ENCODE measurements at places on chromosomes 16 and 17.

DNA sequence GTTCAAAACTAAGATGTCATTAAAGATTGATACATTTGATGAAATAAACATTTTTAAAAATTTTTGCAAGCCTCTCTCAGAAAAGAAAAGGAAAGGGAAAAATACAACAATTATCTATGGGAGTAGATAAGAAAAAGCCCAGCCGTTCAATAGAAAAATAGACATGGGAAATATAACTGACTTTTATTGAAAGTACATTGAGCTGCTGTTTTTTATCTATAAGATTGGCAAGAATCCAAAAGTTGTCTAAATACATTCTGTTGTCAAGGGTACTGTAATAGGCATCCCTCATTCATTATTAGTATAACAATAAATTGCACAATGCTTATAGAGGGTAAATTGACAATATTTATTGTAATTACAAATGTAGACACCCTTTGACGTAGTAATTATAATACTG lies 38.4 kb upstream of the IRX6 start:
- DNase-seq = no peak

DNA sequence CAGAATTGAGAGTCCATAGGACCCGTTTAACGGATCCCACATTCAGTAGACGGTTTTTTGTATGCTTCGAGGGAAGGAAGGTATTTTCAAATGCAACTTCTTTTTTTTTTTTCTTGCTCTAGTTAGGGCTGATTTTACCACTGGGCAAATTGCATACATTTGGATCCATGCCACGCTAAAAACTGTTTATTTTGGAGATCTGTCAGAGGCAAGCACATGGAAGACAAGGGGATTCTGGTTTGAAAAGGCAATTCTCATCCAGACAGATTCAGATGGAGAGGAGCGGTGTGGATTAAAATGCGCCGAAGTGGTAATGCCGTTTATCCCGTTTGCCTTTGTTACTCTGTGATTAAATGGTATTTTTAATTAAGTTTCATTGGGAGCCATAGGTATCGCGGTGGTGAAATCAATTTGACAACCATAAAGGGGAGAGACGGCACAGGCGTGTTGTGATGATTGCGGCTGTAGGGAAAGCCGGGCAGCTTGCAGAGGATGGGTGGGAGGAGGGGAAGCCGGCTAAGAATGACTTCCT lies 170.4 kb downstream of the IRX3 start:
- no peak for DNase-seq

DNA sequence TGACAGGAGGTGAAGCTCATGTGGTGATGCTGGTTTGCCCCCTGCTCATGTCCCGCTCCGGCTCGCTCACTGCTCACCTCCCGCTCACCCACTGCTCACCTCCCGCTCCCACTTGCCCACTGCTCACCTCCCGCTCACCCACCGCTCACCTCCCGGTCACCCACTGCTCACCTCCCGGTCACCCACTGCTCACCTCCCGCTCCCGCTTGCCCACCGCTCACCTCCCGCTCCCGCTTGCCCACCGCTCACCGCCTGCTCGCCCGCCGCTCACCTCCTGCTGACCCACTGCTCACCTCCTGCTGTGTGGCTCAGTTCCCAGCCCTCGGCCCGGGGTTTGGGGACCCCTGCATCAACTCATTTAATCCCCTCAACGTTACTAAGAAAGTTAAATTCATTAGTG lies 39.1 kb upstream of the SHISA9 start:
- no peak for DNase-seq

GRCh38 chr17:60303406-60304099 lies 88.4 kb downstream of the USP32 start:
- DNase-seq = no peak

- DNase-seq = no peak
Observed at GRCh38 chr16:15618392-15618791, 24.6 kb downstream of the MARF1 start.

- DNase-seq = no peak
Observed at GRCh38 chr17:34556384-34556783, 23.0 kb upstream of the TMEM132E start.

- no peak for DNase-seq
Observed at GRCh38 chr17:17103160-17103559, 60.9 kb downstream of the MPRIP start.

DNA sequence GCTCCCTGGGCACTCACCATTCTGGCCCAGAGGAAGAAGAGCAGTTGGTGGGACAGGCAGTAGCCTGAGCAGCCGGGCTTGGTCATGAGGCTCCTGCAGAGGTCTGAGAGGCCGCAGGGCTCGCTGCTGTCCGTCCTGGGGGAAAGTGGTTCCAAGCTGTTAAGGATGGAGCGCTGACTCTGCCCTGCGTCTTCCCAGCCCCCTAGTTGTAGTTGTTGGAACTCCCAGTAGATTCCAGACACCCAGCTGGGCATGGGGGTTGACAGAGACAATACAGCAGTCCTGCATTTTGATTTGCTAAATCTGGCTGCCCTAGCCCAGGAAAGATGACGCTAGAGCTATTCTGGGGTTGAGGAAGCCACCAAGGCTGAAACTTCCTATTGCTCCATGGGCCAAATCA lies 7.3 kb downstream of the C16orf89 start:
- no peak for DNase-seq

- no peak for DNase-seq
Observed at GRCh38 chr17:28937044-28937729, 14.1 kb downstream of the PHF12 start.

DNA sequence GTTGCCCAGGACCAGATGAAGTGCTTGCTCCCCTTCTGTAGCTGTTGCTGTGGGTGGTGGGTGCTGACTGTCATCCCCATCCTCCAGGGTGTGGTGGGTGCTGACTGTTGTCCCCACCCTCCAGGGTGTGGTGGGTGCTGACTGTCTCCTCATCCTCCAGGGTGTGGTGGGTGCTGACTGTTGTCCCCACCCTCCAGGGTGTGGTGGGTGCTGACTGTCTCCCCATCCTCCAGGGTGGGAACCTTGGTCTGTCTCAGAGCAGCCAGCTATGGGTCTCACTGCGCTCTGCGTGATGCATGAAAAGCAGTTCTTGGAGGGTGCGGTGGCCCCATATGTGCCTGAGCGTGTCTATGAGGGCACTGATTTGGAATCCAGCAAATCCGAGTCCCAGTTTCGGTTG lies 163.8 kb downstream of the RPTOR start:
- no peak for DNase-seq

DNA sequence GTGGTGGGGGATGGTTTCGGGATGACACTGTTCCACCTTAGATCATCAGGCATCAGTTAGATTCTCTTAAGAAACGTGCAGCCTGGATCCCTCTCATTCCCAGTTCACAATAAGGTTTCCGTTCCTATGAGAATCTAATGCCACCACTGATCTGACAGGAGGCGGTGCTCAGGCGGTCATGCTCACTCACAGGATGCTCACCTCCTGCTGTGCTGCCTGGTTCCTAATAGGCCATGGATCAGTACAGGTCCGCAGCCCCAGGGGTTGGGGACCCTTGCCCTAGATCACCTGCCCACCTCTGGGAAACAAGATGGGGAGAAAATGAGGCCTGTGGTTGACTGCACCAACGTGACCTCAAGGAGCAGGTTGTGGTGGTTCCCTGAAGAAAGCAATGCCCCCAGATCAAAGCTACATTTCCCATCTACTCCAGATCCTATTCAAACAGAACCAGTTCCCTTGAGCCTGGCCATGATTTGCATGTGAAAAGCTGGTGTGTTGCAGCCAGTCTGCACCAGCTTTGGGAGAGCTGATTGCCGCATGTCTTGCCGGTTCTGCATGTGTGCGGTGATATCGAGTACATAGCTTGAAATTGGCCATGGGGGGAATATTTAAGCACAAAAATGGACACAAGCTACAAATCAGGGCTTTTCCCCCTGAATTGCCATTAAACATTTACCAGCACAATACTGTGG lies 183.2 kb upstream of the HSBP1 start:
- DNase-seq = no peak

DNA sequence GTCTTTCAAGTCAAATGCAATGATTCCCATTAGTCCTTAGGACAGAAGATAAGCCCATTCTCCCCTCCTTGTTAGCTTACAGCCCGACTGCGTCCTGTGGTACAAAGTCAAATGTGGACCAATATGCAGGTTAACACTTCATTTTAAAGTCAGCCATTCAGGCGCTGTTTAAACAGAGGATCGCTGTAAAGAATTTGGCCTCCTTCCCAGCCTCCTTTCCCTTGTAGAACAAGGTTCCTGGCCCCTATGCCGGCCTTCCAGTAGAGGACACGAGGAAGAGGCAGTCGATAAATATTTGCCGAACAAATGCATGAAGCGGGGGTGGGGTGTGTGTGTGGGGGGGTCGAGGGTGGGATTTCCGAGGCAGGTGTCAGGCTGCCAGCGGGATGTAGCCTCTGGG lies 4.3 kb downstream of the SDK2 start:
- no peak for DNase-seq

- no peak for DNase-seq
Observed at GRCh38 chr17:3887804-3888203, 5.0 kb downstream of the CAMKK1 start.

GRCh38 chr17:2008332-2009126 lies 16.6 kb downstream of the RTN4RL1 start:
- no peak for DNase-seq

GRCh38 chr16:6905601-6906000 lies 427.0 kb upstream of the RBFOX1 start:
- DNase-seq = no peak

GRCh38 chr17:27239046-27239445 lies 54.9 kb upstream of the WSB1 start:
- no peak for DNase-seq

DNA sequence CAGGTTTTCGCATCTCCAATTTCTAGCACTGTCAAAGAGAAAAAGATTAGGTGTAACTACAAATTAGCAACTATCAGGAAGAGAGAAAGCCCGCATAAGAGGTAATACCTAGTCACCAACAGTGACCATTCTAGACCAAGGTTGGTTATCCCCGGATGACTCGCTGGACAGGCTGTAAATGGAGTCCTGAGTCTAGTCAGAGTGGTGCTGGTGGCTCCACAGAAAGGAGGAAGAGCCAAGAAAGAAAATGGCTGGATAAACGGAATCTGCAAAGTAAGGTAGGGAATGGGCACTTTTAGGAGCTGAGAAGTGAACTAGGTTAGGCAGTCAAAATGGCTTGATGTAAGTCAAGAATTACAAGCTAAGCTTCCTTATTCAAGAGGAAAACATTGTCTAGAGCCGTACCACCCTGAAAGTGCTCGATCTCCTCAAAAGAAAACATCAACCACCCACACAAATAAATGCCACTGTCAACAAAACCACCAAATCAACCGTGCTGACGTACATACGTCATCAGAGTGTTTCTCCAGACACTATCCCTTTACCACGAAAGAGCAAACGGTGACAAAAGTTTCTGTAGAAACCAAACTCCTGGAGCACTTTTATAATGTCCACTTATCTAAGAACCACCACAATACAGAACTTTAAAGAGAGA lies 2.2 kb downstream of the GSPT1 start:
- no peak for DNase-seq

- no peak for DNase-seq
Observed at GRCh38 chr16:57534881-57535658, 1.3 kb downstream of the CCDC102A start.

- DNase-seq = no peak
Observed at GRCh38 chr16:48384520-48385252, 527 bp downstream of the SIAH1 start.

DNA sequence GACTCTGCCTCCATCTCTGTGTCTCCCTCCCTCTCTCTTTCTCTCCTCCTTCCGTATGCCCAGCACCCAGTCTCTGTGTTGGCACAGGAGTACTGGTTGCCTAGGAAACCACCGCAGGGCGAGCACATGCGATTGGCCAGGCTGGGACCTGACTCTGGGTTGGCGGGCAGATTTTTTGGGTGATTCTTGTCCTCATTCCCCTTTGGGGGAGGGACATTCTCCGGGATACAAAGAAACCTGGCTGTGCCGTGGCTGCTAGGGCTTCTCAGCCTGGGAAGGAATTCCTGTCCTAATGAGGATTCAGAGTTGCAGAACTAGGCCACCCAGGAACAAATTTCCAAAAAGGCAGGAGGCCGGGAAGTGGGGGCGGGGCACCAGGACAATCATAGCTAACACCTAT lies 168.9 kb downstream of the SHISA9 start:
- no peak for DNase-seq

GRCh38 chr17:50258647-50259476 lies 15.4 kb upstream of the TMEM92 start:
- DNase-seq = no peak

- no peak for DNase-seq
Observed at GRCh38 chr17:74118504-74118903, 85.0 kb upstream of the RPL38 start.

DNA sequence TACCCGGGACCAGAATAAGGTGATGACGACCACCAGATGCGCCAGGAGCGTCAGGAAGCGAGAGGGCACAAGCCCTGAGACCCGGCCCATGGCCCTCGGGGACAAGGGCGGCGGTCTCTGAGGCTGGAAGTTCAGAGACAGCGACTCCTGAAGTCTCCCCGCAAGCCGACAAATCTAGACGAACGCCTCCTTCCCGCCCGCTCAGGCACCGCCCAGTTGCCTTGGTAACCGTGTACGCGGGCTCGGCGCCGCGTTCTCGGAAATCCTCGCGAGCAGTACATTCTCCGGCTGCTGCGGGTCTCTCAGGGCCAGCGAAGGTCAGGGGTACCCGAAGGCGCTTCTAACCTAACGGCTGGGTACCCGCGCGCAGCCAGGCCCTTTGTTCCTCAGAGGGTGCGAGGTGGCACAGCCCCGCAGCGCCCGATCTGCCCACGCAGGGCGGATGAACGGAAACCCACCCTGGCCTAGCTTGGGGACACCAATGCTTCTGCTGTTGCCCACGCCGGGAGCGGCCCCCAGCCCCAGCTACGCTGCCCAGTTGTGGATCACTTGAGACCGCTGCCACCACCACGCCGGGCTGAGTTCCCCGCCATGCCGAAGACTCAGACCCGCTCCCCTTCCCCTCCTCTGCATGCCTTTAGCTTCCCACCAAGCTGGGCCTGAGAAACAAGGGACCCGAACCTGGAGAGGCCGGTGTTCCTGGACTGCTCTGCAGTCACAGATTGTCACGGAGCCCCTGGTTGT lies at the start of gene TMEM107:
TSS of gene TMEM107 (minus strand) at position 184 of the 744 bp plus-strand sequence. CDS start at position 90, 94 bp downstream.
- peak; percentile 77 for DNase-seq

DNA sequence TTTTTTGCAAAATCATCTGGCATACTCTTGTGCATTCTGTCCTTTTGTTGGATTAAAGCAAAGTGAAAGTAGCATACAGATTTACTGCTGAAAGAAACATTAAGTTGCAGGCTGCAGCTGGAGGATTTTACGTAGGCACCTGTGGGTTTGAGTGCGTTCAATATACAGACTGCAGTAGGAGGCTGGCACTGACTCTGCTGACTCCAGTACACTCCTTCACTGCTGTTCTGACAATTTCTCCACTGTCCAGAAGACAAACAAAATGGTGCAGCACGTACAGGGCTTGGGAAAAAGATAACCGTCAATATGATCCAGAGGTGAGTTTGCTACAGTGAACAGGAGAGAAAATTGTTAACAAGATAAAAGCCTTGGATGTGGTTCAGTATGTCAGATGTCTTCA lies 73.3 kb downstream of the TANC2 start:
- no peak for DNase-seq
